ENCODE measurements at places on chromosomes 5 and 9. TPM values are rescaled to one million over a fixed set of nuclear protein-coding genes. Genes with fewer than 3 reads are reported as not detected.

The MLANA gene
- total RNA-seq: not detected

The GZMA gene
- total RNA-seq: 19.6 TPM

The HTR4 gene
- not detected for total RNA-seq

The SPINK4 gene
- not detected for total RNA-seq

The LCN1 gene
- total RNA-seq: not detected

The TAF1L gene
- 0.07 TPM for total RNA-seq

The GADD45G gene
- total RNA-seq: 2.6 TPM

The SPAAR gene
- 3.8 TPM for total RNA-seq

The PCDHA1 gene
- not detected for total RNA-seq

The IL3 gene
- not detected for total RNA-seq

The CCDC152 gene
- 3.4 TPM for total RNA-seq

The SPATA6L gene
- 1.1 TPM for total RNA-seq

The RANBP3L gene
- total RNA-seq: not detected

DNA sequence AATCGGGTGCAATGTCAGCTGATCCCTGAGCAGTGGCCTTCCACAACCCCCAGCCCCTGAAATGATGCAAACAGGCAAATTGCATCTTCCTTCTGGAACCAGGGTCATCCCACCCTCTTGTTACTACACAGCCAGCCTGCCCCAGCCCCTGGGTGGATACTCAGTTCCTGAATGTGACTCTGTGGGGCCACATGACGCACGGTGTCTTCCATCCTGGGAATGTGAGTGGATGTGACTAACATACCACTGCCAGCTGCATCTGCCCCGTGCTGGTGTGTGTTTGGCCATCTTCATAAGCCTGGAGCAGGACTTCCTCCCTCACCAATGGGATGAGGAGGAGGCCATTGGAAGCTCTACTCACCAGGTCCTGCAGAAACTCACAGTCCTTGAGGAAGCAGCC lies 257.9 kb upstream of the ADAMTS16 start:
- H3K4me1 ChIP-seq: no peaks in the 10 kb centered on the region
- no peaks in the 10 kb centered on the region for H3K36me3 ChIP-seq
- H3K27me3 ChIP-seq: no peaks in the 10 kb centered on the region
- no peak for DNase-seq
- no peak overlapping the region for H3K4me3 ChIP-seq

- no peak overlapping the region for H3K4me3 ChIP-seq
- H3K36me3 ChIP-seq: no peaks in the 10 kb centered on the region
Observed at GRCh38 chr9:76932265-76932664, 26.4 kb upstream of the PRUNE2 start.

- no peaks in the 10 kb centered on the region for H3K27me3 ChIP-seq
- H3K27ac ChIP-seq: no peak overlapping the region
- no peak overlapping the region for H3K4me3 ChIP-seq
- no peaks in the 10 kb centered on the region for H3K36me3 ChIP-seq
- no peak for DNase-seq
Observed at GRCh38 chr5:107376546-107377276, 294.0 kb downstream of the EFNA5 start.

DNA sequence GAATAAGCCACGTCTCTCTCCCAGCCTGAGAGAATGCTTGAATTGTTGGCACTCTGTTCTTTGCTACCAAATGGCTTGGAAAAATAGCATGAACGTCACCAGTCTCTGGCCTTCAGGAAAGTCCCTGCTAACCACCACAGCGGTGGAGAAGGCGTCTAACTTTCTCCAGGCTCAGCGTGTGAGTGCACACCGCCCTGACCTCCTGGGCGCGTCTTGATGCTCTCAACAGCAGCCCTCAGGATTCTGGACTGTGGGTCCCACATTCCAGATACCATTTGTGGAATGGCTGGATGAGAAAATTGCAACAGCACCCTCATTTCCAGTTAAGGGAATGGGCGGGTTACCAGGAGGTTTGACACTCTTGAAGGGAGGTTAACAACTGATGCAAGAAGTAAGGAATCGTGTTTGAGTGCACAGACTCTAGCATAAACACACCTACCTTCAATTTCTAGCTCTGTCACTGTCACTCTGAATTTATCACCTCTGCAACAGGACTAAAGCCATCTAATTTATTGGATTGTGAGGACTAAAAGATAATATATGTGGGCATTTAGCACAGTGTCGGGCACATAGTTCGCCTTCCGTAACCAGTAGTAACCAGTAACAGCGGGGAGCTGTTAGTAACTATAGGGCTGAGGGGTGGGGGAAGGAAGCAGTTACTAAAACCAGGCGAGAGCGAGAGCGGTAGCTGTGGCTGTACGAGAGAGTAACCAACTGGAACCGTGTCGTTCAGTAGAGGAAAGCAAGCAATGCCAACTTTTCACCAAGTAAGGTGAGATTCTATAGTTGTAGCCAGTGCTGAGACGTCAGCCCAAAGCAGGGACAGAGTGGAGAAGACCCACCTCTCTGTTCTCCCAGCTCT lies 807 bp upstream of the PLGRKT start:
- peak; percentile 81 for DNase-seq
- no peaks in the 10 kb centered on the region for H3K27me3 ChIP-seq
- no peaks in the 10 kb centered on the region for H3K36me3 ChIP-seq
- H3K4me1 ChIP-seq: peaks cover 42% of the 10 kb centered on the region
- peak overlapping the region; percentile 95 for H3K27ac ChIP-seq
- H3K4me3 ChIP-seq: peak overlapping the region; percentile 81

DNA sequence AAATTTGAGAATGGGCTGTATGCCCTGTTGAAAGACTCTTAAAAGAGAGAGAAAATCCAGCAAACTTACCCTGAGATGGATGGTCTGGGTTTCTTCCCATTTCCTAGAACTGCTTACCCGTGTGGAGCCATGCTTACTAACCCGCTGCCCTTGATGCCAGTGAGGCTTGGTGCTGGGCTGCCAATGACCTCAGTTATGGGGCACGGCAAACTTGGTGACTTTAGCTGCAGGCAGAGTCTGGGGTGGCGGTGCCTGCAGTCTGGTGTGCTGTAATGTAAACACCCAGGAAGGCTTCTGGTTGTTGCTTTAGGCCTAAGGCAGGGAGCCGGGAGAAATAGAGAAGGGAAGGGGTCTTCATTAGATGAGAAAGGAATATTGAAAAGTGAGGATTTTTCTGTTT lies 7.3 kb upstream of the TENT4A start:
- no peaks in the 10 kb centered on the region for H3K27me3 ChIP-seq
- no peak overlapping the region for H3K27ac ChIP-seq
- no peak overlapping the region for H3K4me3 ChIP-seq
- no peaks in the 10 kb centered on the region for H3K4me1 ChIP-seq
- H3K36me3 ChIP-seq: no peaks in the 10 kb centered on the region
- no peak for DNase-seq

- H3K4me1 ChIP-seq: no peaks in the 10 kb centered on the region
- no peak for DNase-seq
- no peak overlapping the region for H3K4me3 ChIP-seq
- no peak overlapping the region for H3K27ac ChIP-seq
Observed at GRCh38 chr5:72268753-72269410, 51.2 kb downstream of the MRPS27 start.

DNA sequence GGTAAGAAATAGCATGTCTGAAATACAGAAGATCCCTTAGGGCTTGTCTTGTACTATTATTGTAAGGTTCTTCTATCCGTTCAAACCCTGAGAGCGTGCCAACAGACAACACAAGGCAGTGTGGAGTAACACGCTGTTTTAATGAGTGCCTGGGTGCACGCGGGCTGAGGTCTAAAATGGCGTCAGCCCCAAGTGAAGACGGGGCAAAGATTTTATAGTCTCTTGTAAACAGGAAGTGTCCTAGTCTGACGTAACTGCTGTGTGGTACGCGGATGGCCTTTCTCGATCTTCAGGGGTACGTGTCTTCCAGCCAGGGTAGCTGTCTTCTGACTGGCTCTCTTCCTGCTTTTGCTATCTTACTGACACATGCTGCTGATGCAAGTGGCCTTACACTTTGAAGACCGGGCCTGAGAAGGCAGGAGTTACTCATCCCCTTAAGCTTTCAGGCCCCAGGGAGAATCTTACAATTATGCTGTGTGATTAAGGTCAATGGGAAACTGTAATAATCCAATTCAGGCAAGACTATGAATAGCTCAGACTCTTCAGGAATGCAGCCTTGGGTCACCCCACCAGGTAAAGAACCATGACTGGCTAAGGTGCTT lies 1812.0 kb upstream of the CDH9 start:
- no peaks in the 10 kb centered on the region for H3K27me3 ChIP-seq
- peak; percentile 38 for DNase-seq
- no peaks in the 10 kb centered on the region for H3K36me3 ChIP-seq
- no peak overlapping the region for H3K27ac ChIP-seq
- H3K4me3 ChIP-seq: no peak overlapping the region

- H3K27me3 ChIP-seq: no peaks in the 10 kb centered on the region
- no peak for DNase-seq
- no peaks in the 10 kb centered on the region for H3K4me1 ChIP-seq
- no peak overlapping the region for H3K4me3 ChIP-seq
- no peak overlapping the region for H3K27ac ChIP-seq
- no peaks in the 10 kb centered on the region for H3K36me3 ChIP-seq
Observed at GRCh38 chr9:72013292-72013760, 47.1 kb downstream of the C9orf57 start.

DNA sequence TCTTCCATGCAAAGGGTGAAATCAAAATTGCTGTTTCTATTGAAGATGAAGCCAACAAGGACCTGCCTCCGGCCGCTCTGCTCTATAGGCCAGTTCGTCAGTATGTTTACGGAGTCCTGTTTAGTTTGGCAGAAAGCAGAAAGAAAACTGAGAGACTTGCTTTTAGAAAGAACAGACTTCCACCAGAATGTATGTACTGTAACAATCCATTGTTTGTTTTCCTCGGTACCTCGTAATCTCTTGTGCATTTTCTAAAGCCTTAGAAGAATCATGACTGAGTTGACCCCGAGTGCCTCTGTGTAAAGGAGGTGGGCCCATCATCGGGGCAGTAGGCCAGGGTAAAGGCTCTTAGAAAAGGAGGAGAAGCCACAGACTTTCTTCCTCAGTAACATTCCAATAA lies 44.2 kb upstream of the PHF2 start:
- DNase-seq: no peak
- H3K27me3 ChIP-seq: no peaks in the 10 kb centered on the region
- peaks cover 100% of the 10 kb centered on the region for H3K36me3 ChIP-seq

- DNase-seq: no peak
- H3K27me3 ChIP-seq: no peaks in the 10 kb centered on the region
- H3K4me1 ChIP-seq: peaks cover 16% of the 10 kb centered on the region
- H3K4me3 ChIP-seq: no peak overlapping the region
- no peak overlapping the region for H3K27ac ChIP-seq
Observed at GRCh38 chr9:94159069-94159939, 75.0 kb downstream of the PTPDC1 start.

GRCh38 chr9:117000196-117000723 lies 313.2 kb downstream of the TRIM32 start:
- H3K4me3 ChIP-seq: no peak overlapping the region
- no peak for DNase-seq
- H3K4me1 ChIP-seq: no peaks in the 10 kb centered on the region
- no peak overlapping the region for H3K27ac ChIP-seq

DNA sequence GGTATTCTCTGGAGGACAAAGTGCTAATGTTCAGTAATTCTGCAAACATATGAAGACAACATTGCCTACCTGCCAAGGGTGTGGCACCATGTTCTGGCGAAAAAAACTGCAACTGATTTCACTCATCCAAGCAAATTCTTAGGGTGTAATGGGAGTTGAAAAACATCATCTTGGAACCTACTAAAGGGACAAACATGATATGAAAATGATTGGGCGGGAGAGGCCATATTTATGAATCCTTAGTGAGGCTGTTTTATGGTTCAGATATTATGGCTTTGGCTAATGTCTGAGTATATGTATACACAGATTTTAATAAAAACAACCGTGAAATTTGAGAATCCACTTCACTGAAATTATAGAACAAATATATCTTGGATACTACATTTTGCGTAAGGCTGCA lies 225.7 kb downstream of the ARL15 start:
- H3K27me3 ChIP-seq: no peaks in the 10 kb centered on the region
- H3K4me3 ChIP-seq: no peak overlapping the region
- no peak for DNase-seq
- H3K36me3 ChIP-seq: no peaks in the 10 kb centered on the region
- no peak overlapping the region for H3K27ac ChIP-seq

GRCh38 chr5:145553177-145553576 lies 282.0 kb downstream of the PRELID2 start:
- H3K27ac ChIP-seq: no peak overlapping the region
- H3K36me3 ChIP-seq: no peaks in the 10 kb centered on the region
- no peak for DNase-seq

- H3K4me1 ChIP-seq: peaks cover 4% of the 10 kb centered on the region
- DNase-seq: no peak
- no peaks in the 10 kb centered on the region for H3K27me3 ChIP-seq
Observed at GRCh38 chr5:83911367-83911919, 190.8 kb upstream of the HAPLN1 start.

DNA sequence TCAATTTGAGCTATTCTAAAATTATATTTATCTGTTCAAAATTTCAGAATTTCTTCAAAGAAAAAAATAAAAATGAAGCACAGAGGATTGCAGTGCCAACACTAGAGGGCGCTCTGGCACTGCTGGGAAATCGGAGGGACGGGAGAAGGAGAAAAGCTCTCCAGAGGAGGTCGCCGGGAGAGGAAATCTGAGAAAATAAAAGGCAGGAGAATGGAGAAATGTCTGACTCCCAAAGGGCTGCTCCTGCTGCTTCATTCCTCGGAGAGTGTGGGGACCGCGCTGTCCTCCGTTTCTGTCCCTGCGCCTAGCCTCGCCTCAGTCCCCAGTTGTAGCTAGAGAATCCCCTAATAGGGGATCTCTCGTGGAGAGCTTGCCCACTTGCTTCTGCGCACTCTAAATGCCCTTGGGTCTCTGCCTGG lies 40.0 kb upstream of the ARSB start:
- H3K4me1 ChIP-seq: peaks cover 13% of the 10 kb centered on the region
- no peak for DNase-seq
- no peak overlapping the region for H3K4me3 ChIP-seq
- no peak overlapping the region for H3K27ac ChIP-seq
- H3K36me3 ChIP-seq: no peaks in the 10 kb centered on the region

- no peaks in the 10 kb centered on the region for H3K27me3 ChIP-seq
- H3K4me3 ChIP-seq: no peak overlapping the region
- H3K27ac ChIP-seq: peak overlapping the region; percentile 68
- DNase-seq: no peak
Observed at GRCh38 chr9:89353989-89354388, 35.7 kb downstream of the SECISBP2 start.

DNA sequence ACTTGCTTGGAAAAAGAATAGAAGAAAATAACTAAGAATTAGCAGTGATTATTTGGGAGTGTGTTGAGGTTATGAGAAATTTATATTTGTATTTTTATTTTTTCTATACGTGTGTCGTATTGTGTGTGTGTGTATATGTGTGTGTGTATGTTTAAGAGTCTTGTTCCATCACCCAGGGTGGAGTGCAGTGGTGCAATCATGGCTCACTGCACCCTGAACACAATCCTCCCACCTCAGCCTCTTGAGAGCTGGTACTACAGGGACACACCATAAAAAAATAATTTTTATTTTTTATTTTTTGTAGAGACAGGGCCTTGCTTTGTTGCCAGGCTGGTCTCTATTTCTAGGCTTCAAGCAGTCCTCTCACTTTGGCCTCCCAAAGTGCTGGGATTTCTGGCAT lies 643.8 kb downstream of the PDE4D start:
- H3K36me3 ChIP-seq: no peaks in the 10 kb centered on the region
- no peak for DNase-seq
- H3K27me3 ChIP-seq: no peaks in the 10 kb centered on the region
- no peak overlapping the region for H3K27ac ChIP-seq
- no peaks in the 10 kb centered on the region for H3K4me1 ChIP-seq

- no peaks in the 10 kb centered on the region for H3K4me1 ChIP-seq
- no peak overlapping the region for H3K27ac ChIP-seq
- no peak for DNase-seq
- H3K36me3 ChIP-seq: no peaks in the 10 kb centered on the region
Observed at GRCh38 chr9:21904371-21904770, 89.8 kb downstream of the CDKN2A start.

Measured in spleen (tissue), 13 donors.